Sigmoid colon (tissue), 7 donors: ENCODE measurements at places on chromosomes 12 and 14. TPM values are rescaled to one million over a fixed set of nuclear protein-coding genes. Genes with fewer than 3 reads are reported as not detected.

DNA sequence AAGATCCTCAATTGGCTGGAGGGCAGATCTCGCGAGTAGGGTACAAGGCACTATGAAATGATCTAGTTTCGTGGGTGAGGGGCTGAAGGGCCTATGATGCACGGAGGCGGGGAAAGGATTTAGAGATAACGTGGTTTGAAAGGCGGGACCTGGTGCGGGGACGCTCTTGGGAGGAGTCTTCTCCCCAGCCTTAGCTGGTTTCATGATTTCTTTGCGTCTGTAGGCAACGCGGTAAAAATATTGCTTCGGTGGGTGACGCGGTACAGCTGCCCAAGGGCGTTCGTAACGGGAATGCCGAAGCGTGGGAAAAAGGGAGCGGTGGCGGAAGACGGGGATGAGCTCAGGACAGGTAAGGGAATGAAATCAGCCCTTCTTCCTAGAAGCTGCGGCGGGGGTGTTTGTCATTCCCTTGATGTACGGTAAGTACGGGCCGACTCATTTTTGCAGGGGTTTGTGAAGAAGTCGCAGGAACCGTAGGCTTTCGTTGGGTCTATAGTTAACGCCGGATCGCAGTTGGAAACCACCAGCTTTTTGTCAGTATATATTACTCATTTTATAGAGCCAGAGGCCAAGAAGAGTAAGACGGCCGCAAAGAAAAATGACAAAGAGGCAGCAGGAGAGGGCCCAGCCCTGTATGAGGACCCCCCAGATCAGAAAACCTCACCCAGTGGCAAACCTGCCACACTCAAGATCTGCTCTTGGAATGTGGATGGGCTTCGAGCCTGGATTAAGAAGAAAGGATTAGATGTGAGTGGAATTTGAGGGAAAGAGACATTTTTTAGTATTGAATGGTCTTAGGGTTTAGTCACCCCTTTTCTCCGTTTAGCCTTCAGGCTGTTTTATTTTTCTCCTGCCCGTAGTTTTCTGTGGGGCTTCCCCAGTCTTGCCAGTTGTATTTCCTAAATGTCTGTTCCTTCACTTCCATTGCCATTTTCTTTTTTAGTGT is 602 bp downstream of the APEX1 start:
- H3K27ac ChIP-seq: peak overlapping the region; percentile 92
- H3K36me3 ChIP-seq: peaks cover 56% of the 10 kb centered on the region
- H3K27me3 ChIP-seq: no peaks in the 10 kb centered on the region
- peaks cover 44% of the 10 kb centered on the region for H3K4me1 ChIP-seq

GRCh38 chr12:98748463-98748862 is 103.4 kb downstream of the APAF1 start:
- H3K27ac ChIP-seq: no peak overlapping the region
- DNase-seq: no peak
- H3K4me3 ChIP-seq: no peak overlapping the region
- no peaks in the 10 kb centered on the region for H3K27me3 ChIP-seq
- no peaks in the 10 kb centered on the region for H3K36me3 ChIP-seq

The VRTN gene
- total RNA-seq: not detected

DNA sequence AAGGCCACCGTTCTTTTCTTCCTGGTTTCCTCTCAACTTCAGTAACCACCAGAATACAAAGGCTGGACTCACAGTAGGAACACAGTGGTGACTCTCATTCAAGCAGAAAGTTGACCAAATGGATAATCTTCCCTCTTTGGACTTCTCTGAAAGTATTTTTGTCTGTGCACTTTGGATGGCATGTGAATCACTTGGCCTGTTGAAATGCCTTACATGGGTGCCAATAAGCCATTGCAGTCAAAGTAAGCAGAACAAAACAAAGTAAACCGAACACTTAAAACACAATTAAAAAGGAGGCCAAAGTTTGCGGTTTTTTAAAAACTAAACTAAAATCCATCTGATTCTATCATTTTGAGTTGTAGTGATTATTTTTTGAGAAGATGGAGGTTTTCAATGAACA is 370.1 kb upstream of the DDHD1 start:
- no peaks in the 10 kb centered on the region for H3K36me3 ChIP-seq
- no peaks in the 10 kb centered on the region for H3K4me1 ChIP-seq
- H3K27me3 ChIP-seq: no peaks in the 10 kb centered on the region
- DNase-seq: no peak

The GDF3 gene
- not detected for total RNA-seq

DNA sequence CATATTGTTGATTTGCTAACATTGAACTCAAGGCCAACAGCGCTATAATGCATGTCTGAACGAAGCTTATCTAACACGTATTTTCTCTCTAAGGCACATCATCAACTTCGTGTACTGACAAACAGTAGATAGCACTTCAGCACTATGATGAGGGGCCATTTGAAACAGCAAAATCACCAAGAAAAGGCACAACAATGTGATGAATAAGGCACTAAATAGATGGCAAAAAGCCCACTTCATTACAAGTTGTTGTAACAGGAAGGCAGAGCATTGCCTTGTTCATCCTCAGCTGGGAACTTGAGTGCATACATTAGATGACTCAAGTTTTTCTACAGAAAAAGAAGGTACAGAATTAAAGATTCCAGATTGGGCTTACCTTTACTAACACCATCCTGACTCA is 75.2 kb downstream of the LIN7A start:
- no peak overlapping the region for H3K4me3 ChIP-seq
- no peaks in the 10 kb centered on the region for H3K27me3 ChIP-seq
- H3K4me1 ChIP-seq: no peaks in the 10 kb centered on the region
- no peak for DNase-seq
- H3K27ac ChIP-seq: no peak overlapping the region

The CDKL1 gene
- 91.8 TPM for total RNA-seq
